Nephron progenitor cell (in vitro differentiated cells): ENCODE measurements at places on chromosomes 3 and 15.

DNA sequence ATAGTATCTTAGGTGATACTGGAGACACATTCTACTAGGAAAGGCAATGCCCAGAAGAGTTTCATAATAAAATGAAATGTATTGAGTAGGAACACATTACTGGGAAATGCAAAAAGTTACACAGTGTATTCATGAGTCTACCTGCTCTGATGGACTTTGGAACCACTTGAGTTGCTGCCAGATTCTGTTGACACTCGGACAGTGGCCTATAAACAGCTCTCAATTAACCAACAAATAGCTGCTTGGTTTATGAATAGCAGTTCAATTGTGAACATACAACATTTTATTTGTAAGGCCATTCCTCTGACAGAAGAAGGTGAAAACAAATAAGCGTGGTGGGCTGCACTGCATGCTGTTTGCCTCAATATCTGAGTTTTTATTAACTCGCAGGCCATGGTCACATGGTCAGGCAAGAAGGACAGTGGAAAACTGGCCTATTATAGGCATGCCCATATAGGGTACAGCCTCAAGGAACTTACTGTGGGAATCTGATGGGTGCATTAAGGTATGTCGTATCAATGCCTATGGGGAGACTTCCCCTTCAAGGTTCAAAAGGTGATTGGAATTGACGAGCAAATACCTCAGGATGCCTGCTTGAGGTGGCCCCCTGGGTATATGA lies 66.2 kb downstream of the C3orf80 start:
- no peak for DNase-seq

DNA sequence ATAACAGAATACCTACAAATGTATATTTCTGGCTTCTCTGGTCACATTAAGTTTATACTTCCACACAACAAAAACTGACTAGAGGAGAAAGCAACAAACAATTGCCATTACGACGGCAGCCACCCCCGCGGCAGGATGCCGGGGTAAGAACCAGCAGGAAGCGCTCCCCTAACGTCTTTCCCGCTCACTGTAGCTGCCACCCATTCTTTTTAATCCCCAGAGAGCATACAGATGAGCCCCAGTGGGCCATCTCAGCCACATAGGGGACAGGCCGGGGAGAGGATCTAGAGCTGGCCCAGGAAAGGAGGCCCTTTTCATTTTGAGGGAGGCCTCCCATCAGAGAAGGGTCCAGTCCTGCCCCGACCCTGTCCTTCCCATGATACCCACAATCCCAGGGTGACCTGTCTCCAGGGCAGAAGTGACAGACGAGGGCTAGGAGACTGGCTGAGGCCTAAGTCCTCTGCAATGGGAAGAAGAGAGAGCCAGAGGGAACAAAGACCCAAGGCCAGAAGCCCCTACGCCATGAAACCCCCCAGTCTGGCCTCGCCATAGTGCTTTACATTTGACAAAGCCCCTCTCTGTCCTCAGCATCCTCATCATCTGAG lies 3.6 kb upstream of the CALML4 start:
- DNase-seq: no peak

DNA sequence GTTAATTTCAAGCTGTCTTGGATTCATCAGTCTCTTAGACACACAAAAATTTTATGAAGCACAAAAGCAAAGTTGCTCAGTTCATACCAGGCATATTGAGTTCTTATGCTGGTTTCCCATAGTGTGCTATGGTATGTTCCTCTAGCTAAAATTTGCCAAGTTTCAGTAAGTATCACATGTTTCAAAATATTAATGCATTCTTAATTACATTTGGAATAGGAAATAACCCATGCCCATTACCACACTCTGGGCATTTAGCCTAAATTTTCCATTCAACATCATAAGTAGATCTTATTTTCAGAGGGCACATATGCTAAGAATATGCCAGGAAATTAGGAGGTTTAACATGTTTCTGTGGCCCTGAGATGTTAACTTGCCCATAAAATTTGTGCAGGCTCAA lies 289.9 kb downstream of the SHOX2 start:
- DNase-seq: no peak

- no peak for DNase-seq
Observed at GRCh38 chr15:71654042-71654719, 156.2 kb upstream of the NR2E3 start.

- no peak for DNase-seq
Observed at GRCh38 chr15:100221471-100222348, 120.1 kb downstream of the ADAMTS17 start.

GRCh38 chr3:187739561-187740332 lies 5.5 kb downstream of the BCL6 start:
- DNase-seq: peak; percentile 86

DNA sequence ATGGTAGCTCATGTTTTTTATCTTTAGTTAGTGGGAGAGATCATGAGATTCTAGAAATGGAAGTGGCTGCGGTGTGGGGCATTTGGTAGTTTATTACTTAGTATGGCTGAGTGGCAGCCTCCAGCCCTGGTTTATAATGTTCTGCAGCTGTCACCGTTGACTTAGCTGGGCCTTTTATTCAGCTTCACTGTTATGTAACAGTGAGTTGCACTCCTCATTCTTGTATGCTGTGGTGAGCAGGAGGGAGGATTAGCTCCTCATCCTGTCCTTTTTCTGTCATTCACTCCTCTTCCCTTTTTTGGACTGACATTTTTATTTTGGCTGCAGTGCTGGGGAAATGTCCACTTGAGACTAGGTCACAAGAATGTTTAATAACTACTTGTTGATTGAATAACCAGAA lies 29.5 kb downstream of the RAD54L2 start:
- DNase-seq: no peak

- DNase-seq: no peak
Observed at GRCh38 chr3:95246413-95246812, 1183.6 kb downstream of the NSUN3 start.

GRCh38 chr3:187795207-187795960 lies 50.1 kb upstream of the BCL6 start:
- no peak for DNase-seq

GRCh38 chr3:38376098-38376816 lies 29.7 kb downstream of the XYLB start:
- DNase-seq: no peak

DNA sequence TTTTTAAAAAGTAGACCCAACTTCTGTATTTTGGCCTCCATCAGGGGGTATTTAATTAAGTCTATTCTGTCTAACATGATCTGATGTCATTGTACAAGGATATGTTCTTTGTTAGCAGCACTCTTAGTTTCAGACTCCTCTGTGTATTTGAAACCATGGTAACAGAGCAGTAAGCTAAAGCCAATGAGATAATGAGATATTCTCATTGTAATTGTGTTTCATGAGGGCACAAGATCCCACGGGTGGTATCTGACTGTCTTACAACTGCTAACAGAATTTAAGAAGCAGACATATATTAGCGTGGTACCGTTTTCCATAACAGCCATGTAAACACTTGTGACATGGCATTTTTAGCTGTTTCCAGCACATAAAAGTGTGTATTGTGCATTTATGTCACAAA lies 251.2 kb upstream of the VEPH1 start:
- no peak for DNase-seq

DNA sequence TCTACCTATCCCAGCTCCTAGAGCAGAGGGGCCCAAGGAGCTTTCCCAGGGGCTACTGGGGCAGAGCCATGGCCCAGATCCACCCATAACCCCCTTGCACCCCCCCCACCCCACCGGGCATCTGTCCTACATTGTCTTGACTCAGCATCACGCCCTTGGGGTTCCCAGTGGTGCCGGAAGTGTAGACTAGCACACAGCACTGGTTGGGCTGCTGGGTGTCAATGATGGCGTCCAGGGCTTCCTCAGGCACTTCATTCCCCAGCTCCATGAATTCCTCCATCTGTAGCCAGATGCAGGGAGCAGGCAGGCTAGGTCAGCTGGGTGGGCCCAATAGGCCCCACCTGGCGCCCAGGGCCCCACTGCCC lies 33.2 kb downstream of the IDH3A start:
- DNase-seq: no peak

GRCh38 chr3:8563597-8563996 lies 62.0 kb downstream of the LMCD1 start:
- no peak for DNase-seq

GRCh38 chr3:183538486-183538885 lies 17.0 kb downstream of the KLHL6 start:
- no peak for DNase-seq

GRCh38 chr3:20648921-20649381 lies 462.9 kb upstream of the SGO1 start:
- no peak for DNase-seq

DNA sequence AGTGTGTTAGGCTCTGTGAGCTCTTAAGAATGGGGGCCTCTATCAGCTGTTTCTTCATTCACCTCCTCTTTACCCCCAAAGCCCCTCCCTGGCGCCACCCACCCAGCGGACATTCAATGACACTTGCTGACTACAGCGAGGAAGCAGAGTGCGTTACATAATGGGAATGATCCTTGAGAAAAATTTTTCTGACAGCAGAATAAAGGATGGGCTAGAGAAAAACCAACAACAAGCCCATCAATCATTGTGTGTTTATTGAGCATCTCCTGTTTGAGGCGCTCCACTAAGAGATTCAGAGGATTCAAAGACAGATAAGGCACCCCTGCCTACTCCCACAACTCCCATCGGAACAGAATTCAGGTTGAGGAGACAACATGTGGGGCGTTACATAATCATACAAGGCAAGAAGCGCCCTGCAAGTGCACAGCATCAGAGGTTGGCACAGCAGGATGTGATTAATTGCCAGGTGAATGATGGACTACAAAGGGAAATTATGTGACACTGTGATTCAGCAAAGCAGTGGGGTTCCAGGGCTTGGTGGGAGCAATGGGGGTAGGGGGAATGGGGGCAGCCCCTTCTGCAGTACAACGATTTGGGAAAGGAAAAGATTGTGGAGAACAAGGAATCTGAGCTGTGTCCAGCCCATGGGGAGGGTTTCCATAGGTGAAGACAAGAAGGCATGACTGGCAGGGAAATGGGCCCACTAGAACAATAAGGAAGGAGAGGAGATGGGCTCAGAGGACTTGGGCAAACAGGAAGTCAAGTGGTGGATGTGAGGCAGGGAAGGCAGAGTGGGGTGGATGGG lies 141.3 kb upstream of the ATP2B2 start:
- no peak for DNase-seq

DNA sequence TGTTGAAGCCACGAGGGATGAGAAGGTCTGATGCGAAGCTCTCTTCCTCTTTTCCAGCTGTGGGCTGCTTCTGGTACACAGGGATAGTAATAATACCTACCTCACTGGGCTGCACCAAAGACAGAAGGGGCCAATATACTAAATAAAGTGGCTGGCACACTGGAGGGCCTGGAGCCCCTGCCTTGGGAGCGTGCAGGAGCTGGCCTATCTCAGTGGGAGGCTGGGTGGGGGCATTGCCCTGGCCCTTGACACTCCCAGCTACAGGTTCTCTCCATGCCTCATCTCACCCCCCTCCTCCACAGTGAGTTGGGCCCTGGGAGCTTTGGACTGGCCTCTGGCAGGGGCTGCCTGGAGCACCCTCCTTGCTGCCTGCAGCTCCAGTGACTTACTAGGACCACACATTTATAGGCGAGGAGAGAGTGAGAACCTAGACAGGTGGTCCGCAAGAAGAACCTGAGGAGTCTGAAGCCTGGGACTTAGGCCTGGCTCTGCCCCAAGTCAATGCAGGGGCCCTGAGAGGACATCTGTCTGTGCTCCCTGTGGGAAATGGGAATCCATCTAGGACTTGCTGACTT lies 1.6 kb downstream of the NOX5 start:
- no peak for DNase-seq

DNA sequence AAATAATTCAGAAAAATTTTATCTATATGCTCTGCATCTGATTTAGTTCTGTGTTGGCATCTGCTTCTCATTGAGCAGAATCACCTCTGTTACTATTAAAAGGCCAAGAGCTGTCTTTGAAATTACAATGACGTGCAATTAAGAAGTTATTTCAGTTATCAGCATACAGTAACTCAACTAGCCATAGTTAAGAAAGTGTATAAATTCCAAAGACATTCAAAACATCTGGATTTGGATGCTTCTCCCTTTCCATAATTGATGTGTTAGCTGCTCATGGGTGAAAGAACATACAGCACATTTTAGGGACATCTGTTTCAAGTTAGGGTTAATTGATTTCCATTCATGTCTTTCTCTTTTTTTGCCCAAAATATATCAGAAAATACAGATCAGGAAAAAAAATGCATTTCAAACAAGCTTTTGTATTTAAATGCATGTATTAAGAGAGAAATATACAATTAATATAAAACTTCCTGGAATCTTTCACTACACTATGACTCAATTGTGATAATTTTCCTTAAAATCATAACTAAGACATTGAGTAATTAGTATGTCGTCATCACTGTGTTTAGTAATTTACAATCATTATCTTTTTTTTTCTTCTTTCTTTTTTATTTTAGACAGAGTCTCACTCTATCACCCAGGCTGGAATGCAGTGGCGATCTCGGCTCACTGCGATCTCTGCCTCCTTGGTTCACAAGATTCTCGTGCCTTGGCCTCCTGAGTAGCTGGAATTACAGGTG lies 82.7 kb upstream of the MBNL1 start:
- DNase-seq: no peak

GRCh38 chr15:43218908-43219706 lies 1.7 kb downstream of the EPB42 start:
- DNase-seq: peak; percentile 52

DNA sequence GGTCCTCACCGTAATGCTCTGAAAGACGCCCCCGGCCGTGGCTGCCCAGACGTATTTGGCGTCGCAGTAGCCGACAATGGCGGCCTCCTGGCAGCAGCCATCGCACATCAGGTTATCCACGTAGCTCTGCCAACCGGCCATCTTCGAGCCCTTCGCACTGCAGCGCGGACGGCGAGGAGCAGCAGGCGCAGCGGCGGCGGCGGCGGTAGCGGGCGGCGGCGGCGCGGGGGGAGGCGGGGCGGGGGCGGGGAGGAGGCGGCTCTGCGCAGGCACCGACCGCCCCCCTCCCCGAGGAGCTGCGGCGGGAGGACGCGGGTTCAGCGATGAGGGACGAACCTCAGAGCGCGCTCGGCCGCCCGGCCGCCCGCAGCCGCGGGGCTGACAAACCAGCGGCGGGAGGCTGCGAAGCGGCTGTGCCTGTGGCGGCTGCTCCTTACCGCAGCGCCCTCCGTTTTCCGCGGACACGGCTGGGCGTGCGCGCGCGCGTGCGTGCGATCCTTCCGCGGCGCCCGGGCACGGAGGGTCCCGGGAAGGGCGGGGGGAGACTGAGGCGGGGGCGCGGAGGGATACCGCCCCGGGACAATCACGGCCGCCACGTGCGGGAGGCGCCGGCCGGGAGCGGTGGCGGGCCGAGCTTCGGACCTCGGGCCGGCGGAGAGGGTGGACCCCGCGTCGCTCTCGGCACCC lies at the start of gene PFN2:
TSS of gene PFN2 (minus strand) at position 180 of the 687 bp plus-strand sequence. CDS start at position 141, 39 bp downstream.
- DNase-seq: peak; percentile 78

DNA sequence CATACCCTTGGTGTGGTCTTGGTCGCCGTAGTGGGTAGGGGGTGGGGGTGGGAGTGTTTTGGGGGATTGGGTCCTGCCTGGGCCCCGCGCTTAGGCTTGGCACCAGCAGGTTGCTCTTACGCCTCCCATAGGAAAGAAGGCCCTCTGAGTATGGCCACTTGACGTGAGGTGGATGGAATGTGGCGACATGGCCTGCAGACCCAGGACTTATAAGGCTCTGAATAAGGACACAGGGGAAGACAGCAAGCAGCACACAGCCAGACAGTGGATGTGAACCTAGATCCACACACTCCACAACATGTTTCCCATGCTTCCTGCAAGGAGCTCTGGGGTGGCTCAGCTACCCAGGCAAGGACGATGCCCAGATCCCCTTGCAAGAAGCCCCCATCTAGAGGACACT lies 12.4 kb downstream of the RBPMS2 start:
- DNase-seq: no peak

- DNase-seq: no peak
Observed at GRCh38 chr15:55253580-55253979, 36.0 kb downstream of the RAB27A start.

- no peak for DNase-seq
Observed at GRCh38 chr3:70360979-70361760, 48.7 kb upstream of the MDFIC2 start.
